Activated CD4-positive, alpha-beta T cell treated with anti-CD3 and anti-CD28 coated beads, Interleukin-2, amount 10 ng/mL, durations not matched to agents 7 days and 5 days (primary cell): ENCODE measurements at places on chromosomes 4 and X.

DNA sequence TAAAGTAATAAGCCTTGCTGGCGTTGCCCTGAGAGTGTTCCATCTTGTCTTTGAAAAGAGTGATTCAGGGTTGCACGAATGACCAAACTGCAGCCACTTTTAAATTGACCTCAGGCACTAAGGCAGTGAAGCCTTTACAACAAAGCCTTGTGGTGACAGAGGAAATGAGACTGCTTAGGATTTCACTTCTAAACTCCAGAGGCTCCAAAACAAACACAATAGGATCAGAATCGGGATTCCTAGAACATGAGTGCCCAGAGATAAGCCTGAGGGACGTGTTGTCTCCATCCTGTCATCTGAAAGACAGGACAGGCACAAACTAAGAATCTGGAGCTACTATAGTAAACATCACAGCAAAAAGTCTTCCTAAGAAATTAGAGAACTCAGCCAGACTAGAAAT, 405.2 kb downstream of the PPARGC1A start:
- no peak for DNase-seq

DNA sequence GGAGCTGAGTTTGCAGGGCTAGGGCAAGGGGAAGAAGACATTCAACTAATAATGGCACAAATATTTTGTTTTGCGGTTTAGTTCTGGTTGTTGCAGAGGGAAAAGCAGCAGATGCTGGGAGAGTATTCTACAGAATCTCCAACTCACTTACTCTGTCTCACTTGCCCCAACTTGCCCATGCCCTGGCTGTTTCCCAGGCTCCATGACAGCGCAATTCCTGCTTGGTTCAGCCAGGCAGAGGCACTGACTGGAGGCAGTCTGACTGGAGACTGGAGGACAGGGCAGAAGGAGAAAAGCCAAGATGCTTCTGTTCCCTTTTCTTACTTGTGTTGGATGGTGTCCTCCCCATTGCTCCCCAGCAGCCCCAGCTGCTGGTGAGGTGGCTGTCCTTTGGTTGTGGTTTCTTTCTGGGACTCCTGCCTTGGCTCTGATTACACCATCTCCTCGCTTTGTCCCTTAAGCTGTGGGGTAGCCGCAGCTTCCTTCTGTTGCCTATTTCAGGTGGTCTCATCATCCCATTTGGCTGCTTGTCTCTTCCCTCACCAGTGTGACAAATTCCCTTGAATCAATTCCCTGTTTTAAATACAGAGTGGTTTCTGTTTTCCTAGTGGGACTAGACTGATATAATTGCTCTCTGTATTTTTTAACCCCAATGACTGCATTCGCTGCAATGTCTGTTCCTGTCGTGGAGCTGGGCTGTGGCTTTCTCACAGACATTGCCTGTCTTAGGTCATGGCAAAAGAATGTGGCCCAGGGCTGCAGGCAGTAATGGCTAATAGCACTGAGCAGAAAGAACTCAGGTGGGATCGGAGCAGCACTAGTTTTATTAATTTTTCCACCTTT, 24.2 kb upstream of the RASL11B start:
- no peak for DNase-seq

- no peak for DNase-seq
Observed at GRCh38 chr4:24477919-24478318, 106.4 kb downstream of the DHX15 start.

- no peak for DNase-seq
Observed at GRCh38 chrX:41881166-41881565, 42.2 kb downstream of the CASK start.

GRCh38 chr4:182880387-182881356, 36.5 kb downstream of the DCTD start:
- DNase-seq = no peak

DNA sequence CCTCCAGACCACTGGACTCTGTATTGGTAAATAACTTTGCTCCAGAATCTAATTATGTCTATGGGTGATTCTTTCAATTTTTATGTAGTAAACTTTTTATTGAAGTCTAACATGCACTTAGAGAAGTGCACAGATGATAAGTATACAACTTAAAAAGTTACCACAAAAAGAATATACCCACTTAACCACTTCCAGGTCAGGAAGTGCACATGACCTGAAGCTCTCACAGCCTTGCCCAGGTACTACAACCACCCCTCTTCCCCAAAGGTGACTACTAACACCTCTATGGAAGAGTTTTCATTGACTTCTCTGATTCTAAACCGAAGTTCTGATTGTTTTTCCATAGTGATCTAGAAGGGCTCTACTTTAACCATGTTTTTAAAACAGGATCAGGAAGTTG, 43.6 kb upstream of the SPRY1 start:
- no peak for DNase-seq

- no peak for DNase-seq
Observed at GRCh38 chr4:41425650-41426049, 112.3 kb upstream of the LIMCH1 start.

GRCh38 chr4:26384380-26385057, 63.7 kb downstream of the RBPJ start:
- no peak for DNase-seq

DNA sequence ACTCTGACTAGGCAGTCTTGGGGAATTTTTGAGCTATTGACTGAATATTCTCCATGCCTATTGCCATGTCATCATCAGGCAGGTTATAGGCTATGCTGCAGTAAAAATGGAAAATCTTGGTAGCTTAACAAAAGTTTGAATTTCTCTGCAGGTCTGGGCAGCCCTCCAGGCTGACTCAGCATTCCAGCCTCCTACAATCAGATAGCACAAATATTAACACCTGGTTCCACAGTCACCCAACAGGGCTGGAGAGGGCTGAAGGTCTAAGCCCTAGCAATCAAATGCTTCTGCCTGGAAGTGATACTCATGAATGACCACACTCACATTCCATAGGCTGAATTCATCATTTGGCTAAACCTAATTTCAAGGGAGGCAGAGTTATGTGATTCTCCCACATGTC, 9.6 kb upstream of the PPP3CA start:
- no peak for DNase-seq

DNA sequence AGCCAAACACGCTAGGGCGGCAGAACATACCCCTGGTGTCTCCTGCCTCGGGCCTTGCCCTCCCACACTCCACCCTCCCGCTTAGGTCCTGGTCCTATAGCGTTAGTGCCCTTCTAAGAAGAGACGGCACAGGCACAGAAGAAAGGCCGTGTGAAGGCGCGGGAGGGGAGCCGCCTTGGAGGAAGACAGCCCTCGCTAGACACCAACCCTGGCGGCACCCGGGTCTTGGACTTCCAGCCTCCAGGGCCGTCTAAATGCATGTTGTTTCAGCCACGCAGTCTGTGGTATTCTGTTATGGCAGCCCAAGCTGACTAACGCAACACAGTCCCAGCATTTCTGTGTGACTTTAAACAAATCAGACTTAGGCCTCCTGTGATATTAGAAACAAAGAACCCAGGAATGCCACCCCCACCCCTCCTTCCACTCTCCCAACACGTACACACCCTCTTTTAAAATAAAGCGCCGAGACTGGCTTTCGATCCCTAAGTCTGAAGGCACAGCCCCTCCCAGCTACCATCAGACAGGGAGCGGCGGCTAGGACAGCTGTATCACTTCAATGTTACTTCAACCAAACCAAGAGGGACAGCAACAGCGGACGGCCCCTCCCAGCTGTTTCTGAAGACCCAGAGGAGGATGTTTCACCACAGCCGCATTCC, 128.0 kb downstream of the AFAP1 start:
- DNase-seq = no peak

GRCh38 chr4:182862141-182862875, 54.9 kb downstream of the DCTD start:
- no peak for DNase-seq

DNA sequence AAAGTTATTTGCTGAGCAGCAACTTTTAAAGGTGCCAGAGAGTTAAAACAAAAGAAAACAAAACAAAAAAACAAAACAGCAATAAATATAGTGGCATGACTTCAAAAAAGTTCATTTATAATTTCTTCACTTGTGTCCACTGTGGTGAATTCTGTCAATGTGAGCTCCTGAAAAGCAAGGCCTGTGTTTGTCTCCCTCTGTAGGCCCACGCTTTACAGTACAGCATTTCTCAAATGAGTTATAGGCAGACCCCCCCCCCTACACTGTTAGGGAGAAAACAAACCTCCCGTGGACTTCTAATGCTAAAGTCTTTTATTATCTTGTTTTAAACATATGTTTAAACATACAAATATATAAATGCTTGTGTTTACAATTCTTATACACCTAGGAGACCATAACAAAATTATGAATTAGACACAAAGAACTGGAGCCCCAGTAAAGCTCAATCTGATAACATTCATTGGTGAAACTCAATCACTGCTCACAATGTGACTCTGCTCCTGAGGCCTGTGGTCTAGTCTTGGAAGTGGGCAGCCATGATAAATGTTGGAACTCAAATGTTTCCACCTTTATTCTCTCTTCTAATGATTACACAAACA, 47.0 kb upstream of the SCOC start:
- no peak for DNase-seq

DNA sequence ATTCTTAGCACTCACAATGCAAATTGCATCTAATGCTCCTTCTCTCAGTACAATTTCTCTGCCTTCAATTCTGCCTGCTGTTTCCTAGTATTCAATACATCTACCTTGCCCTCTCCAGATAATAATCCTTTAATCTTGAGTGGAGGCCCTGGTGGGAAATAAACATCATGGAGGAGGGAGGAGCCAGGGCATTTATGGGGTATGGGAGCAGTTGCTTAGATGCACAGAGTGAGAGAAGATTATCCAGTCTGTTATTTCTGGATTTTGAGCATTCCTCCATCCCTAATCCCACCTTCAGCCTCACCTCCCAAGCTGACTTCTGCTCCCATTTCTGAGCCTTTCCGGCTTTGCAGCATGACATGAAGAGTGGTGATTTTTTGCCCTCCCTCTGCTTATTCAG, 127.9 kb upstream of the PPP3CA start:
- no peak for DNase-seq

GRCh38 chr4:74659576-74660411, 134.5 kb downstream of the BTC start:
- no peak for DNase-seq
